NCI-H2227 treated with DMSO at 0.1 percent for 48 hours (cell line): ENCODE measurements at places on chromosomes 7 and 10.

DNA sequence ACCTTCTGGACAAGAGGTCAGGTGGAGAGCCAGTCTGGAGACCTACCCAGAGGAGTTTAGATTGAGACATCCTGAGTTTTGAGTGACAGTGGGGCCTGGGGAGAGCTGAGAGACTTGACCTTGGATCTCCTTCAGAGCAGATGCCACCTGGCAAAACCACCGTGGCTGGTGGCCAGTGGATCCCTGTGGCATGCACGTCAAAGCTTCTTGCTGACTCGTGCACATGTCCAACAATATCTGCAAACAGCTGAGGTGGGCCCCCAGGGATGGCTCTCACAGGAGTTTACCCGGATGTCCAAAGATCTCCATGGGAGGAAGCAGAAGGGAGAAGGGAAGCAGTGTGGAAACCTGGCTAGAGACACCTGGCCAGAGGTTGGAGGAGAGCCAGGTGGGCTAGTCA is 230.5 kb downstream of the FANK1 start:
- DNase-seq: no peak

GRCh38 chr7:27345164-27345887 is 102.7 kb downstream of the EVX1 start:
- DNase-seq: no peak

DNA sequence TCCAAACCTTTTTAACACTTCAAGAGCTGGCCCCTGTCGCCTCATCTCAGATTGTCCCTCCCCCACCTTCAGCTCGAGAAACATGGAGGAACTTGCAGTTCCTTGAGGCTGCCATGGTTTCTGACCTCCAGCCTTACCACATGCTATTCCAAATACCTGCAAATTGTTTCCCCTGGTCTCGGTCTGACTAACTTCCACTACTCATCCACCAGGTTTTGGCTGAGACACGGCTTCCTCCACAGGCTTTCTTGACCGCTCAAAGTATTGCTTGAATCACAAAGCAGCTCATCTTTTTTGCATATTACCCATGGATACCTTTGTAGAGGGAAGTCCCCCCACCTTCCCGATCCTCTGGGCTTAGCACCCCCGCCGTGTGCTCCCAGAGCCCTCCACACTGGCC is 5.2 kb upstream of the SAMD8 start:
- DNase-seq: no peak

- no peak for DNase-seq
Measured at GRCh38 chr10:12390733-12391132, 41.4 kb downstream of the CAMK1D start.

GRCh38 chr10:98363220-98363619 is 51.8 kb downstream of the PYROXD2 start:
- no peak for DNase-seq

GRCh38 chr7:65438598-65438997 is 64.9 kb downstream of the ZNF92 start:
- no peak for DNase-seq

- no peak for DNase-seq
Measured at GRCh38 chr10:102342958-102343357, 52.5 kb upstream of the NFKB2 start.

DNA sequence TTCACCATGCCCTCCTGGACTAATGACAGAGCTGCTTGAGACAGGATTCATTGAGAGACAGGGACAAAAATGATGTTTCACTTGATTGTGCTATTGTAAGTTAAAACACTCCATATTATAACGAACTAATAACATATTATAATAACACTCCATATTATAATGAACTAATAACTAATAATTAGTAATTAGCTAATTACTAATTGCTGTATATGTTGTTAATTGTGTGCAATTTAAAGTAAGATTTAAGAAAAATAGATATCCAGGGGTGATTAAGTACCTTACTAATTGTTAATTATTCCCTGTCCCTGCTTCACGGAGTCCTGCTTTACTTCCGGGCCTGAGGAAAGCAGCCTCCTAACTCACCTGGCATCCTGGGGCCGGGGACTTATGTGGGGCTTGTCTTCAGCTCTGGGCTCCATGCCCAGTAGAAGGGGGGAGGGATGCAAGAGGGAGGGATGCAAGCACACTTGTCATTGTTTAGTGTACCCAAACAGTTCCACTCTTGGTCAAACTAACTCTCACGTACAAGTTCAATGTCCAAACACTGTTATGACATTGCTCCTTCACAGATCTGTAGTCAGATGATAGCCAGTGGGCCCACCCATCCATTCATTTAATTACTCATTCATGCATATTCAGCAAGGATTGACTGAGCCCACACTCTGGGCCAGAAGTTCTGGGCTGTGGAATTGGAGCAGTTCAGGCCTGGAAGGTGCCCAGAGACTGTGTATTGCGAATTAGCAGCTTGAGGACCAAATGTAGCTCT is 53.8 kb downstream of the COL13A1 start:
- DNase-seq: no peak

DNA sequence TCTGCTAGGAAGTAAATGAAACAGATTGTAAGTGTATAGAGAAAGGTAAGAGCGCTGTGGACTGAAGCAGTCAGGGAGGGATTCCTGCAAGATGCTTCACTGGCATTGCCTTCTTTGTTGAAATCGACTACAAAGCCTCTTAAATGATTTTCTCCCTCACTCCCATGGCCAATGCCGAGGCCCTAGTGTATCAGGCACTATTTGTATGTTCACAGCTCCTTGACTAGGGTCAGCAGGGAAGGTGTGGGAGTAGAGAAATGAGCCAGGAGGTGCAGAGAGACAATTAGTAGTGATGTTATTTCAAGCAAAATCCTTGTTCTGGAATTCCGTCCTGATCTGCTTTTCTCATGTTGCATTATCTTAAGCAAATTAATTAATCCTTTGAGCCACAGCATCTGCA is 22.9 kb upstream of the DUSP5 start:
- no peak for DNase-seq

DNA sequence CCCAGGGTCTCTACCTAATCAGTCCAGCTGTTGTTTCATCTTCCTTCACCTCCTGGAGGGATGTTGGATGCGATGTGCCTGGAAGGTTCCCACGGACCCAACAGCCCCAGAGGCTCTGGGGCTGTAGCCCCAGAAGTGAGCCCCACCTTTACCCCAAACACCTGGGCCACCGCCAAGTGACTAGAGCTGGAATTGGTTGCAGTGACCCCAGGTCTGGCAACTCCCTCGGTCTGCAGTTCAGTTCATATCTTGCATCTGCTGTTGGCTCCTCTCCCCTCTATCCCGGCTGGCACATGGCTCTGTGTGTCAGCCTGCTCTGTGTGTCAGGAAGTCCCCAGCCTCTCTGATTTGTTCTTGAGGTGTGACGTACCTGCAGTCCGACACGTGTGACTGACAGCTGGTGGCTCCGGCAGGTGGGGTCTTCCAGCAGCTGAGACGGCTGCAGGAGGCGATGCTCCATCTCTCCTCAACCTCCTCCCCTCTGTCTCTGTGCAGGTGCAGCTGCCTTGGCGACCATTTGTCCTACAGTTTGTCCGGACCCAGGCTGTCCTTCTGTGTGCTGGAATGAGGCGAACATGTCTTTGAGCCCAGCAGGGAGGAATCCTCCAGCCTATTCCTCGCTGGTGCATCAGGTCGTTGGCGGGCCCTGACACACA is 38.6 kb downstream of the ELFN1 start:
- DNase-seq: no peak

GRCh38 chr10:88332503-88333247 is 250.4 kb downstream of the RNLS start:
- DNase-seq: no peak

DNA sequence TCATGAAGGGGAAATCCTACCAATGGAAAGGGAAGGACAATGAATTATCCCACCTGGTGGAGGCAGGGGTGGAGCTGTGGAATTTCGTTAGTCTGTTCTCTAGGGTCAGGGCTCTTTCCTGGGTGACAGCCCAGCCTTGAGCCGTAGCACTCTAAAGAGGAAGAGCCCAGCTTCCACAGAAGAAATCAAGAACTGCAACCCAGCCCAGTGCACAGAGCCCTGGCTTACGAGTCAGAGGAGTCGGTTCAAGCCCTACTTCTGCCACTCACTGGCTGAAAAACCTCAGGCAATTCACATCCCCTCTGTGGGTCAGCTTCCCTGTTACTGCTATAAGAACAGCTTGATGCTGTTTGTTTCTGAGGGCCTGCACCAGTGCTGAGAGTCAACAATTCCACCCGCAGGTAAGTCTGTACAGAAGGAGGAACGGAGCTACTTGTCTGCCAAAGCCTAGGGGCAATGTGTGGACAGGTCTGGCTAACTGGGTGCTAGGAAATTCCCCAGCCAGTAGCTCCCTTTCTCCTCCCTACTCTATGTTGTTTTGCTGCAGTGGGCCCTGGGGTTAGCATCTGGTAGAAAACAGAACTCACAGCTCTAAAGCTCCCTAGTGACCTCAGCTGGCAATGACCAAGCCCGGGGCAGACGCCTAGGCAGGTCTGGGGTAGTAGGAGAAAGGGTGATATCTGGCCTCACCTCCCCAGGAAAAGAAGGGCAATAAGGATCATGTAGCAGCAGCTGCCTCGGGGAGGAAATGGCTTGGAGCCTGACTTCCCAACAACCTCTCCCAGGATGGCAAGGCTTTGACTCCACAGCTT is 3.3 kb downstream of the AVPI1 start:
- DNase-seq: no peak

DNA sequence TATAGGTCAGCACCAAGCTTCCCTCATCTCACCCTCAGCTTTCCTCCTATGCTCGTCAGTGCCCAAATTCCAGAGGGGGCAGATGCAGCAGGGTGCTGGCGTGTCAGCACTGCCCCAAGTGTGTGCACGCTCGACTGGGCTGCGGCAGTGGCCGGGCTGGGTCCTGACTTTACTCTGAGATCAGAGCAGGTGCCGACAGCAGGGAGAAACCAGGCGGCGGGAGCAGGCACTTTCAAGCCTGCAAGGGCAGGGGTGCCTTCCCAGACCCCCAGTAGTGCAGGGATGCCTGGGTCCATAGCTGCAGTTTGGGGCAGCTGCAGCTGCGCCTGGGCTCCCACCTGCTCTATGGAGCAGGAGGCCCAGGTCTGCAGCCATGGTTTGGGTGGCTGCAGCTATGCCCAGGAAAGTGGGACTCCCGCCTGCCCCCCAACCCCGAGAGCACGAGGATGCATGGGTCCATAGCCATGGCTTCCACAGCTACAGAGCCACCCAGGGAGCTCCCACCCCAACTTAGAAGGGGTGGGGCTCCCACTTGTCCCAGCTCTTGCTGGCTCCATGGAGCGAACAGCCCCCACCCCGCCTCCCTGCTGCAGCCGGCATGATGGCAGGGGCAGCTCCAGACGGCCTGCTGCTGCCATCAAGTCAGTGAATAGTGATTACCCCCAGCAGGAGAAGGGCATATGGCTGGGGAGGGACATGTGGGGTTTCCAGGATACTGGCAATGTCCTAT is 199.2 kb upstream of the KMT2E start:
- no peak for DNase-seq

DNA sequence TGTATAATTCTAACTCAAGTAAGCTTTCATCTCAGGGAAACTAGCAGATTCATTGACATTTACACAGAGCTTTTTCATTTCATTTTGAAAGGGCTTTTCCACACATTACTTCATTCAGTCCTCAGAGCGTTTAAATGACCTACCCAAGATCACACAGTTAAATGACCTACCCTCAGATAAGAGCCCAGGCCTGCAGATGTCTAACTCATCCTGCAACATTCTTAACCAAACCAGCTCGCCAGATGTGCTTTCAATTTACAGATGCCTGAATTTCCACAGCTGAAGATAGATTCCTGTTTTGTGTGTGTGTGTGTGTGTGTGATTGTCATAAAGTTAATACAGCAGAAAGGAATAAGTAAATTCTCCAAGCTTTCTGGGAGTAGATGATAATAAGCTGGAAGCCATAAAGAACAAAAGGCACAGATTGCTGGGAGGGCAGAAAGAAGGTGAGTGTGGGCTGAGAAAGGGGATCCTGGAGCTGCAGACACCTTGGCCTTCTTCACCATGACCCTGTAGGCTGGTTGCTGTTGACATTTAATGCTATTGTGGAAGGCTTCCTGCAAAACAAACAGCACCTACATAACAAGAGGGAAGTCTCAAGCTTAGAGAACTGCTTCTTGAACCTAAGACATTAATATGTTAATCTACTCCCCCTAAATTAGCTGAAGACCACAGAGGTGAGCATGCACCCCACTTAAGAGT is 489.7 kb upstream of the CELF2 start:
- no peak for DNase-seq

- no peak for DNase-seq
Measured at GRCh38 chr10:74518061-74518460, 308.3 kb upstream of the KAT6B start.

DNA sequence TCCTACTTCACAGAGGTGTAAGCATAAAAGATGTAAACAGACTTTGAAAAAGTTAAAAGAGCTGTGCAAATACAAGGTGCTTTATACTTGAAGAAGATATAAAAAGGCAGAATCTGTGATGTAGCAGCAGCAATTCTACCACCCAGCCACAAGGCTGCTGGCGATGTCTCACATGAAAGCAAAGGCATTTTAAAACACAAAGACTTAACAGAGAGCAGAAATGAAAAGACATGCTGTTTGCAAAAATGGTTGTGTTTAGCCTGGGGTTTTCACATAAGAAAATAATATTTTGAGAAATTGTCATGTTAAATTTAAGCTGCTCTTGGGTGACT is 85.5 kb upstream of the ZNF800 start:
- DNase-seq: no peak

DNA sequence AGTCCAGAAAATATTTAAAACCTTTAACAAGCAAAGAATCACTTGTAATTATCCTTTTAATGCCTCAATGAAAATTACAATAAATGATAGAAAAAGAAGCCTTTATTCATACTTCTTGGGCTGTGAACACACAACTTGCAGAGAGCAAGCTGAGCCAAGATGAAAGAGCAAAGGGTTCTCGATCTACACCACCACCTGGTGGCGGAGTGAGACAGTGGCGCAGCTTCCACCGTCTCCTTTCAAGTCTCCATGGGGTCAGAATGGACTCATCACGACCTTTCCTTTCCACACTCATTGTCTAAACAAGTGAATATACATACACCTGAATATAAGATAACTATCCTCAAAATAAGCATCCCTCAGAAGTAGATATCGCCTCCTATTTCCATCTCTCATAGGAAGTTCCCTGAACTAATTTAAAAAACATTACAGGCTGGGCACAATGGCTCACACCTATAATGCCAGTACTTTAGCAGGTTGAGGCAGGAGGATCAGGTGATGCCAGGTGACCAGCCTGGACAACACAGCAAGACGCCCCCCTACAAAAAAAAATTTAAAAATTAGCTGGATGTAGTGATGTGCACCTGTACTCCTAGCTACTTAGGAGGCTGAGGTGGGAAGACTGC is 40.7 kb downstream of the ATE1 start:
- DNase-seq: peak; percentile 16

- DNase-seq: no peak
Measured at GRCh38 chr10:17607603-17608332, 9.4 kb downstream of the HACD1 start.
